Activated CD4-positive, alpha-beta T cell treated with anti-CD3 and anti-CD28 coated beads, Interleukin-2, amount 50 U/mL, for 1 hour (primary cell): ENCODE measurements at places on chromosomes 1 and 21.

- DNase-seq, result no peak
Measured at GRCh38 chr1:23357138-23357908, 12.3 kb downstream of the ZNF436 start.

DNA sequence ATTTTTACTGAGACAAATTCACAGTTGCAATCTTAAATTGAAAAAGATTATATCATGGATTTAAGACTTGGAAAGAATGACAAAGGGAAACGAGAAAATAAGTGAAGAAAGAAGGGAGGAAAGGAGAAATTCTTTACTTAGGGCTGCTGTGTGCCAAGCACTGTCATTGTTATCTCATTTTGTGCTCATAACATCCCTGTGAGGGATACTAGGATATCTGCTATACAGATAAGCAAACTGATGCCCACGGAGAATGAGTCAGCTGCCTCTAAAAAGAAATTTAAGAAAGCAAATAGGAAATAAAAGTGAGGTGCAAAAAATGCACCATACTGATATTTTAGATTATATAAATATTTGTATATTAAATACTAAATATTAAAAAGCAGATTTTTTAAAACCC is 183.6 kb upstream of the NR5A2 start:
- DNase-seq, result no peak

DNA sequence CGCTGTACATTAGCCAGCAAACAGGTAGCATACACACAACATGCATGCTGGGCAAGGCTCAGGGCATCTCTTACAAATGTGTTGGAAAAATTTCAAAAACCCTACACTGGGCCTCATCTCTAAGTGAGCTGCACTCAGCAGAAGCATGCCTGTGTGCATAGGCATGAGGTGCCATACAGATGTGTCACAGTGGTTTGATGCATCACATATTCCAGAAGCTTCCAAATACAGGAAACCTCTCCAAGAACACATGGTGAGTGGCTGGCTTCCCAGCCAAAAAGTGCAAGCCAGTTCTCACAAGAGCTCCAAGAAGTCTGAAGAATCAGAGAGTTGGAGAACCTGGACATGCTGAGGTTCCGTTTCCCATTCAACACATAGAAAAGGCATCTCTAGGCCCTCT is 58.3 kb downstream of the CD46 start:
- no peak for DNase-seq

DNA sequence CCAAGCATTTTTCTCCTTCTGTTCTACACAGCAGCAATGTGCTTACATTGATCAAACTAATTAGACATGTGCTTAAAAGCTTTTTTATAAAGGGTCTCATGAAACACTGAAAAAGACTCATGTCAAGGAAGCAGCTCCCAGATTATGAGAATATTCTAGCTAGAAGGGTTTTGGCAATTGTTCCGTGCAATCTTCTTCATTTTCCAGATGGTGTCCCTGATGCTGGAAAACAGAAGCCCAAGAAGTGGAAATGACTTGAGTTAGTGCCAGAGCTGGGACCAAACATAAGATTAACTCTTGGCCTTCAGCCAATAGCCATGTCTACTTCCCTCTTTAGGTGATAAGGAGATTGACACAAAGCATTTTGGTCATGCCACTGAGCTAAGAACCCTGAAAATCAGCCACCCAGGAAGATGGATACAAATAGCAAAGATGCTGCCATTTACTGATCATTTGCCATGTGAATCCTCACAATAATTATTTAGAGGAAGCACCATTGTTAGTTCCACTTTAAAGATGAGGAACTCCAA is 110.8 kb downstream of the MATN1 start:
- DNase-seq, result no peak

- DNase-seq, result no peak
Measured at GRCh38 chr1:100109554-100110066, 23.1 kb downstream of the SASS6 start.

GRCh38 chr1:30744060-30744756 is 13.4 kb downstream of the LAPTM5 start:
- no peak for DNase-seq

DNA sequence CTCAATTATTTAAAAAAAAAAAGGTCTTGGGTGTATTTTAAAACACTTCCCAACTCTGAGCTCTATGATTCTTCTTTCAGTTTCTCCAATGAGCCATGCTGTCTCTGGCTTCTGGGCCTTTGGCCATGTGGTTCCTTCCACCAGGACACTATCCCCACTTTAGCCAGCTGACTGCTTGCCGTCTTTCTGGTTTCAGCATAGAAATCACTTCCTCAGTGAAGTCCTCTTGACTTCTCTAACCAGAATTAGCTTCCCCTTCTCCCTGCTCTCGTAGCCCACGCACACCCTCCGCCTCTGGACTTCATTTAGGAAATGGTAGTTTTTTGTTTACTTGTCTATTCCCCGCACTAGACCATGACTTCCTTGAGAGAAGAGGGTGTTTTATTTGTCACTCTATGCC is 1.1 kb upstream of the DIO1 start:
- DNase-seq, result no peak

GRCh38 chr1:47590523-47591225 is 152.8 kb downstream of the FOXD2 start:
- DNase-seq, result no peak

- no peak for DNase-seq
Measured at GRCh38 chr1:221117548-221117951, 238.3 kb downstream of the HLX start.

GRCh38 chr1:20153000-20153418 is 13.9 kb downstream of the PLA2G2F start:
- no peak for DNase-seq

- DNase-seq, result no peak
Measured at GRCh38 chr1:166906647-166907046, 30.6 kb upstream of the TADA1 start.

DNA sequence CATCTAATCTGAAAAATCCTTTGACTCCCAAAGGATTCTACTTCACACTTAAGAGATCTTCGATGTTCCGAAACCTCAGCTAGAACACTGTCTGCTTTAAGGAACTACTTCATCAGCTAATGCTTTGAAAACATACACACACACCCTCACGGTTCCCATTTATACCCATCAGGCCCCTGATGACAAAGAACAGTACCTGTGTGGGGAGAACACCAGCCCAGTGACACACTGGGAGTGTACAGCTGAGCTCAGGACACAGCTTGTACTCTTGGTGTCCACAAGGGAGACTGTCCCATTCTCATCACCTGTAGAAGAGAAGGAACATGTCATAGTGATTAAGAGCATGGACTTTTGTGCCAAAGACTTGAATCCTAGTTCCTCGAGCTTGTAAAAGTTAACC is 6.6 kb downstream of the WDR77 start:
- no peak for DNase-seq

- DNase-seq, result no peak
Measured at GRCh38 chr1:162381383-162381782, at the start of gene C1orf226. C1orf226 (plus strand) TSS chr1:162381728; CDS start chr1:162381902, 174 bp downstream.

DNA sequence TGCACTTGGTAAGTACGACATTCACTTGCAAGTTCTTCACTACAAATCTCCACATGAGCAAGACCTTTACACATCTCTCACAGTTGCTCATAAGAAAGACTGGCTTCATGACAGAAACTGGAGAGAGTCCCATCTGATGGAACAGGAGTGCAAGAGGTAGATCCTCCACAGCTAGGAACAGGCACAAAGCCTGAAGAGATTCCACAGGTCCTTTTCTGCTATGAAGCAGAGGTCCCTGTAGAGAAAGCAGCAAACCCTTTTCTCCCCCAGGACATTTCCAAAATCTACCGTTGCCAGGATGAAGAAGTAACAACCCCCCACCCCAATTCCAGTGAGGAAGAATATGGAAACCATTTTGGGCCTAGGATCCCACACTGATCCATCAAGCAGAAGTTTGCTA is 47.3 kb downstream of the EIF4G3 start:
- DNase-seq, result no peak

DNA sequence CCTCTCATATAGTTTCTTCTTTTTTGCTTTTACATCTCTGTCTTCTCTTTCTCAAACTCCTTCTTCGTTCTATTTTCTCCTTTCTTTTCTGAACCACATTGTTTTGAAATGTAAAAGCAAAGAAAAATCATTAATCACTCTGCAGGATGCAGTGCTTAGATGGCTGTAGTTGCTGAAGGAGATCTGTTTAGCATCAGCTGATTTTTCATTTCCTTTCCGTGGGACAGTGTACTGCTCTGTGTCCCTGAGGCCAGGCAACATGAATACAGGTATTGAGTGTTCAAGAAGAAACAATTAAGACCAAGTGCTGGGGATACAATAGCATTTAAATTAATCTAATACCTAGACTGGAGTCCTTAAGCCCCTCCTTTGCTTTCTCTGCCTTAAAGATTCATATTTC is 257.2 kb upstream of the SPAG17 start:
- no peak for DNase-seq

GRCh38 chr1:215133532-215133931 is 51.0 kb downstream of the KCNK2 start:
- DNase-seq, result no peak
